ENCODE measurements at places on chromosomes 6 and 20.

GRCh38 chr6:75109765-75110164, 96.1 kb downstream of the COL12A1 start:
- no peak for DNase-seq

DNA sequence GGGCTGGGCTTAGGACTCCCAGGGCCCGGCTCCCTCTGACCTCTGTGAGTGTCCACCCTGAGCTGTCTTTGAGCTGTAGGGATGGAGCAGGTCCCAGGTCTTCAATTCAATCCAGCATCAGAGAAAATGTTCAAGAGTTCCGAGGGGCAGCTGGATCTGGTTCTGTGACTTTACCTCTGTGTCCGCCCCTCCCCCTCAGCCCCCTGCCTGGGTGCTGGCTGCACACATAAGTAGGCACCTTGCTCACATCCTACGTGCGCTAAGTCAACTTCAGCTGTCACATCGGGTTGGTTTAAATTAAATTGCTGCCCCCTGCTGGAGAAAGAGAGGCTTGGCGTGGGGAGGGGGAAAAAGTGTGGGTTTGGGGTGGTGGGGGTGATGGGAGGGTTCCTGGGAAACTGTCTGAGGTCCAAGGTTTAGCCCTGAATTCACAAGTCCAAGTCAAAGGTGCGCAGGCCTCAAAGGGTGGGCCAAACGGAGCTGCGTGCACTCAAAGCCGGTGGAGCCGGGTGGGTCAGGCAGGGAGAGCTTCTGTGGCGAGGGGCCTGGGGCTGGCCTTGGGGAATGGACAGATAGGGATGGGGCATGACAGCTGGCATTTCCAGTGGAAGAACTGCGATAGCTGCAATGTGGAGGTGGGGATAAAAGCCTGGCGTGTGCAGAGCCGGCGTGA, 3.0 kb downstream of the WFDC5 start:
- DNase-seq: peak; percentile 17

DNA sequence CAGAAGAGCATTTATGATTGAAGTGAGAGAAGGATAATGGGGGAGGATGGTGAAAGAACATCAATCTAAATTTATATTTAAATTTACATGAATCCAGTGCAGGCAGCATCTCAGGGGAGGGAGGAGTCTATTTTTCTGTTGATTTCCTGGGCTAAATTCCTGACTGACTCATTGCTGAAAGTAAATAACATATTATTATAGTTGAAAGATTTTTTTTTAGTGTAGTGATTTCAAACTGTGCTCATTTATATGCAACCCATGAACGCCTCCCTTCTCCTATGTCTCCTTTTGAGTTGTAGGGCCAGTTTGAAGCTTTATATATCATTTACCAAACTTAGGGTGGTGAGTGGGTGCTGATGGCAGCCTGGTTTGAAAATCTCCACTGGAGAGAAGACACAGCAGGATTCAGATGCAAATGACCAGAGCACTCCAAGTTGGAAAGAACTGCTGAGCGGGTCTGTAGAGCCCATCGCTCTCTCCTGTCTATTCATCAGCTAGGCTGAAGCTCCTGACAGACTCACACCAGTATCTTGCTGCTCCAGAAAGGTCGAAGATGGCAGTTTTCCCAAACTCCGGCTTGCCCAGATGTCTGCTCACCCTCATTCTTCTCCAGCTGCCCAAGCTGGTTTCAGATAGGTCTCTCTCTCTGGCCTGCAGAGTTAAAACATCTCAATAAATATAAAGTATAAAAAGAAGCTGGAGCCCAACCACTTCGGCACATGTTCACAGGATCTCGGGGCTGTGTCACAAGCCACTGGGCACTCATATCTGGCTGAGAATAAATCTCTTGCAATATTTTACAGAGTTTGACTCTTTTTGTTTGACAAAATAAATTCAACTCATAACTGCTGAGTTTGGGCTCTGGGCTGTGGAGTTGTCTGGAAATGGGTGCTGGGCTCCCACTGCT, 18.3 kb downstream of the BTN2A1 start:
- DNase-seq: no peak

- no peak for DNase-seq
These were observed 186.6 kb upstream of the OPRM1 start for GRCh38 chr6:153852481-153852880.

DNA sequence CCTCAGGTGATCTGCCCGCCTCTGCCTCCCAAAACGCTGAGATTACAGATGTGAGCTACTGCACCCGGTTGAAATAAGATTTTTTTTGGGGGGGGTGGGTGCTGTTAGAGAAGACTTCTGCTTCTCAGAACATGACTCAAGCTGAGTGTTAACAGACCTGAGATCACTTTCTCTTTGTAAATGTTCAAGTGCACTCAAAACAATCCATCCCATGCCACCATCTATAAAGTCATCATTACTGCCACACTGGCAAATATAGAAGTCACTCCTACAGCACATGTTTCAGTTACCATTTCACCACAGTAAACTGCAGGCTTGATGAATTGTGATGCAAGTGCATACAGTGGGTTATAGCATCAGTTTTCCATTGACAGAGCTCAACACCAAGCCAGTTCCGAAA, 9.0 kb downstream of the VPS16 start:
- DNase-seq: no peak

GRCh38 chr6:38687043-38687353, 15.9 kb downstream of the GLO1 start:
- DNase-seq: no peak

GRCh38 chr6:18445228-18445627, 58.1 kb downstream of the RNF144B start:
- DNase-seq: no peak

DNA sequence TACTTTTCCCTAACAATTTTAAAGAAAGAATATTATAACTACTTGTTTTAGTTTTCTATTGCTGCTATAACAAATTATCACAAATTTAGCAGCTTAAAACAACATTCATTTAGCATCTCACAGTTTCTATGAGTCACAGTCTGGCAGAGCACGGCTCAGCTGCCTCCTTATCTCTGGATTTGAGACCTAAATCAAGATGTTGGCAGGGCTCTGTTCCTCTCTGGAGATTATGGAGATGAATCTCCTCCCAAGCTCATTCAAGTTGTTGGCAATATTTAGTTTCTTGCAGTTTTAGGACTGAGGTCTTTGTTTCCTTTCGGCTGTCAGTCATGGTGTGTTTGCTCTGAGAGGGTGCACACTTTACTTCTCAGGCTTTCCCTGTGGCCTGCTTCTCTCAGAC, 1065.8 kb upstream of the EYS start:
- DNase-seq: no peak

- DNase-seq: no peak
These were observed 114.4 kb upstream of the MAP3K7 start for GRCh38 chr6:90701146-90701781.

DNA sequence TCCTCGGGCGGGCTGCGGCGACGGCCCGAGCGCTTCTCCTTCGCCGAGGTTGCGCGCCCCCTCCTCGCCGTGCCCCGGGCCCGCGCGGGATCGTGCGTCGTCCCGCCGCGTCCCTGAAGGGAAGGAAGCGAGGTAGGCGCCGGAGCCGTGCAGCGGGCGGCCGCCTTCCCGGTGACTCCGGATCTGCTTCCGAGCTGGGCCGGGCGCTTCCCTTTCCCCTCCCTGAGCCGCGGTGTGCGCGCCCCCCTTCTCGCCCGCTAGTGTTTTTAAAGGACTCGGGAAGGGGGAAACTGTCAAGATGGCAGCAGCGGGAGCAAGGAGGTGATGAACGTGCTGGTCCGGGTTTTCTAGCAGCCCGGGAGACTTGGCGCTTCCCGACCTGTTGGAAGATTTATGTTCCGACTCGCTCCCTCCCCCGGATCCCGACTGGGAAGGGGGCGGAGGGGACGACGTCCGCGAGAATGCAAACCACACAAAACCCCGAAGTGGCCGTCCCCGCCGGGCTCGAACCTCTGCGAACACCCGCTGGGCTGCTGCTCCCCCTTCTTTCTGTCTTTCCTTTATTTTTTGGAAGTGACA, 744 bp upstream of the FOXO3 start:
- DNase-seq: peak; percentile 22

- no peak for DNase-seq
These were observed 22.6 kb downstream of the B4GALT5 start for GRCh38 chr20:49690899-49691620.
